Upper lobe of right lung (tissue), 1 donor: ENCODE measurements at places on chromosomes 12 and 14. TPM values are rescaled to one million over a fixed set of nuclear protein-coding genes. Genes with fewer than 3 reads are reported as not detected.

- DNase-seq: no peak
These were observed 15.8 kb upstream of the TMEM30B start for GRCh38 chr14:61296719-61297502.

DNA sequence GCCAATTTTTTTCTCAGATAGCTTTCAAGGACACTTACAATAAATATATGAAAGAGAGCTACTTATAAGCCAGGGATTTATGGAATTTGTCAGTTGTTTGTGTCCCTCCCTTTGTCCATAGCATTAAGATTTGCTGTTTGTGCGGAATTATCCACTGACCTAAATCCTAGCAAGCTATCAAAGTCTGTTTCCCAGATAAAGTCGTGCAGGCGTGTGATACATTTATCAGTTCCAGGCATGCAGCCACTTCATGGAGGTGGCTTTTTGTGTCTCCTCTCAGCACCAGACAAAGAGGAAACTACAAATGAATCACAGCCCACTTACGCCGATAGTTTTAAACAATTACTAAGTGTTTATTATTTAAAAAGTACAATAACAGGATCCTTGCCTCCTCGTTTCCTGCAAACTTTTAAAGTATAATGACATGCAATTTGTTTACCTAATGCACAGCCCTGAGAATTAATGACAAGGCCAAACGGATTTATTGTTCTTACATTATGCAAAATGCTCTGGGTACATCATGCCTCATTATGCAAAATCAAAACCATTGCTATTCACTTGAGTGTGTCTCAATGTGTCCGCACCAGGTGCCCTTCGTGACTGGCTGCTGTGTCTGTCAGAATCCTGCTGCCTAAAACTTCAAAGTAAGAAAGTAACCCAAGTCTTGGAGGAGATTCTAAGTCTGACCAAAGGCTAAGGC, 423.2 kb downstream of the GLT1D1 start:
- no peak for DNase-seq

GRCh38 chr14:69487226-69487625, 2.7 kb downstream of the PLEKHD1 start:
- DNase-seq: no peak

GRCh38 chr14:39028620-39029019, 74.4 kb downstream of the SEC23A start:
- DNase-seq: no peak

The OTOGL gene
- total RNA-seq: 0.09 TPM

The MUCL1 gene
- total RNA-seq: not detected

The CRIP1 gene
- total RNA-seq: 96.2 TPM

The FZD10 gene
- 0.84 TPM for total RNA-seq
